SJCRH30 (cell line): ENCODE measurements at places on chromosomes 2 and 18. TPM values are rescaled to one million over a fixed set of nuclear protein-coding genes. Genes with fewer than 3 reads are reported as not detected.

Gene POMC
- not detected in 2 replicates for total RNA-seq

GRCh38 chr2:64193491-64193890 is 49.3 kb upstream of the PELI1 start:
- no peaks in the 10 kb centered on the region for H3K27me3 ChIP-seq
- H3K4me1 ChIP-seq, result no peaks in the 10 kb centered on the region
- DNase-seq, result no peak
- no peak overlapping the region for H3K27ac ChIP-seq

DNA sequence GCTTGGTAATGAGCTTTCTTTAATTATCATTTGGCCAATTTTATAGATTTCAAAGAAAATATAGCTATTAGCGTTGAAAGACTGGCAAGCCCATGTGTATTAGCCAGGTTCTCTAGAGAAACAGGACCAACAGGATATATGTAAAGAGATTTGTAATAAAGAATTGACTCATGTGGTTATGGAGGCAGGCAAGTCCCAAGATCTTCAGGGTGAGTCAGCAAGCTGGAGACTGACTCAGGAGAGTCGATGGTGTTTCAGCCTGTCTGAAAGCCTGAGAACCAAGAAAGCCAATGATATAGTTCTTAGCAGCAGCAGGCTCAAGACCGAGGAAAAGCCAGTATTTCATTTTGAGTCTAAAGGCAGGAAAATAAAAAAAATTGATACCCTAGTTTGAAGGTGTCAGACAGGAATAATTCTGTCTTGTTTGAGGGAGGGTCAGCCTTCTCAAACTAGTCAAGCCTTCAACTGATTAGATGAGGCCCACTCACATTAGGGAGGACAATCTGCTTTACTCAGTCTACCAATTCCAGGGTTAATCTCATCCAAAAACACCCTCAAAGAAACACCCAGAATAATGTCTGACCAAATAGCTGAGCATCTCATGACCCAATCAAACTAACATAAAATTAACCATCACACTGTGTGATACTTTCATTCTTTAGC is 78.3 kb upstream of the CRIM1 start:
- H3K27me3 ChIP-seq, result no peaks in the 10 kb centered on the region
- no peak overlapping the region for H3K4me3 ChIP-seq
- H3K27ac ChIP-seq, result no peak overlapping the region

Gene MYCN
- total RNA-seq, result 185 and 190 TPM in 2 replicates

DNA sequence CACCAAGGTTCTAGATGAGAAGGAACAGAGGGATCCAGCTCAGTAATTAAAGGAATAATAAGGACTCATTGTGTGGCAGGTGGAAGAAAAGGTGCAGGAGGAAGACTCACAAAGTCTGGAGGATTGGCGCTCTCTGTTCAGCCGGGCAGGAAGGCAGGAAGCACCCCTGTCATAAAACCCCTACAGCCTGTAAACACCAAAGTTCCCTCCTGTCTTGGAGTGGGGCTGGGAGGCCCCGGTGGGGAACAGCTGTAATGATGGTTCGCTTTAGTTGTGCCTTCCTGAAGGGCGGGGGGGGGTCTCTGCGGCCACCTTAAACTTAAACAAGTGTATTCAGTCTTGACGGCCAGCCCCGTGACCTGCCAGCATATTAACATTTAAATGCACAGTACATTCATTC is 84.3 kb downstream of the GBX2 start:
- no peak overlapping the region for H3K4me3 ChIP-seq
- H3K27me3 ChIP-seq, result no peaks in the 10 kb centered on the region
- peaks cover 5% of the 10 kb centered on the region for H3K4me1 ChIP-seq
- no peak overlapping the region for H3K27ac ChIP-seq
- no peaks in the 10 kb centered on the region for H3K36me3 ChIP-seq

Gene IL36RN
- not detected in 2 replicates for total RNA-seq

GRCh38 chr2:14513903-14514302 is 118.6 kb upstream of the LRATD1 start:
- H3K4me3 ChIP-seq, result no peak overlapping the region
- H3K4me1 ChIP-seq, result no peaks in the 10 kb centered on the region
- H3K27me3 ChIP-seq, result 0 out of 2 replicates have a peak, but pooled peaks cover 2% of the 10 kb centered on the region
- H3K27ac ChIP-seq, result no peak overlapping the region
- no peaks in the 10 kb centered on the region for H3K36me3 ChIP-seq
- DNase-seq, result no peak

- H3K4me1 ChIP-seq, result no peaks in the 10 kb centered on the region
- no peaks in the 10 kb centered on the region for H3K27me3 ChIP-seq
- H3K36me3 ChIP-seq, result peaks cover 82% of the 10 kb centered on the region
Observed at GRCh38 chr2:135925571-135925970, 49.3 kb upstream of the MCM6 start.

DNA sequence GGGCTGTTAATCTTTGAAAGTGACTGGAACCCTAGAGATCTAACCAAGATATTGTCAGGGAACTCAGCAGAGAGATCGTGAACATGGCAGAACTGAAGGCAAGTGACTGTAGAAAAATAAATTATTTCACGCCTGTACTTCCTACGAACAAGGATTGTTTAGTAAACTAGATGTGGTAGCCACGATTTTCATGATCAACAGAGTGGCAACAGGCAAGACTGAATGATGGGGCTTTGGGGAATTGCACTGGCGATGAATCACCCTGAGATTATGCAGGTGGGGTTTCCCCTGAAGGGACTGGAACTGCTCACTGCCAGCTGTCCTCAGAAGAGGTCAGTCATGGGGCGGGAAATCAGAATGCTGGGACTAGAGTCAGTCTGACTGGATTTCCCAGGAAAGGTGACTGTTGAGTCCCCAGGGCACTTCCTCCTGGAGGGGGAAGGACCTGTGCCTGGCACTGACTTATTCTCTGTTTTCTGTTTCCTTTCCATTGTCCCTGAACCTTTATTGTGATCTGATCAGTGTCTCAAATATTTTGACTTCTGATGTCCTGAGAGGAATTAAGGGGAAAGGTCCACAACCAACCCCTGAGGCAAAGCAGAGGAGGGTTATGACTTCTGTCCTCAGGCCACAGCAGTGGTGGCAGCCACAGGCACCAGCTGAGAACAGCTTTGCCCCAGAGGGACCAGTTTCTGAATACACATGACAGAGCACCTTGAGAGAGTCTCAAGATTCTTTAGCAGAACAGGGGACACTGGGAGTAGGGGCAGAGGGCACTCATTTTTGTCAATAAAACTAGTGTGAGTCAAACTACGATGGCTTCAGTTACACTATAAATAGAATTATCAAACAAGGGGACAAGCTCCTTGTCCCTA is 70.0 kb downstream of the NAB1 start:
- no peaks in the 10 kb centered on the region for H3K27me3 ChIP-seq
- H3K4me1 ChIP-seq, result peaks cover 25% of the 10 kb centered on the region
- no peak overlapping the region; the same call in 1 of the 2 replicates for H3K27ac ChIP-seq
- H3K4me3 ChIP-seq, result no peak overlapping the region
- peak; percentile 91 for DNase-seq
- H3K36me3 ChIP-seq, result no peaks in the 10 kb centered on the region

DNA sequence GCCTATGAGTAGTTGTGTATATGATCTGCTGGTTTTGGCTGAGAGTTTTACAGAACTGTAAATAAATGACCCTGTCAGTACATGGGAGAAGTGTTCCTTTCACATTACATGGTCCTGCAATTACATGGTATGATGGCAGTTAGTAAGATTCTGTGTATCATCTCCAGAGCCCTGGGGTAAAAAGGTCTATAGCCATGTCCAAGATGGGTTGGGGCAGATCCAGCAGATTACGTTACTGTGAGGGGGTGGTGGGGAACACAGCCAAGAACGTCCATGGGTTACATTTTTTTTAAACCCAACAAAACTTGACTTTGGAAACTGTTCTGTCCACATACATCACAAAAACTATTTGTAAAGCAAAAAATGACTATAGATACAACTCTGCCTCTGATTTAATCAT is 64.2 kb upstream of the LMAN1 start:
- H3K4me1 ChIP-seq, result no peaks in the 10 kb centered on the region
- no peaks in the 10 kb centered on the region for H3K36me3 ChIP-seq
- H3K4me3 ChIP-seq, result no peak overlapping the region
- no peak for DNase-seq
- H3K27ac ChIP-seq, result no peak overlapping the region
- no peaks in the 10 kb centered on the region for H3K27me3 ChIP-seq
